CD4-positive, alpha-beta T cell treated with Interleukin-4 for 4 hours (primary cell): ENCODE measurements at places on chromosomes 1 and 21.

GRCh38 chr1:222750651-222751050 lies 13.6 kb downstream of the FAM177B start:
- DNase-seq, result no peak

GRCh38 chr1:211736351-211736915 lies 61.0 kb upstream of the NEK2 start:
- no peak for DNase-seq

- no peak for DNase-seq
Observed at GRCh38 chr1:64650411-64650810, 94.5 kb upstream of the RAVER2 start.

DNA sequence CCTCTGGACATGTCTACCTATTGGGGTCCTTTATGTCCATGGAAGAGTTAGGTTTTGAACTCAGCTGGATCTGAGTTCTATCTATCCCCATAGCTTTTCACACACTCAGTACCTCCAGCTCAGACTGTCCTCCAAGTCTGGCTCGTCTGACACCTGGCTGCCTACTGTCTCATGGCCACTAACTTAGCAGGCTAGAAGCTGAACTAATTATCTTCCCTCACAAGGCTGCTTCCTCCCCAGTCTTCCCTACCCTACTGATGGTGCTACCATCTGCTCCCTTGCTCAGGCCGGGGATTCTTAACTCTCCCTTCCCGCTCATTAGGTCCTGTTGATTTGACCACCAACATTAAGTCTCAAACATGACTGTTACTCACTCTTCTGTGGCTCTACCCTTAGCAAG lies 13.4 kb downstream of the VANGL2 start:
- no peak for DNase-seq

DNA sequence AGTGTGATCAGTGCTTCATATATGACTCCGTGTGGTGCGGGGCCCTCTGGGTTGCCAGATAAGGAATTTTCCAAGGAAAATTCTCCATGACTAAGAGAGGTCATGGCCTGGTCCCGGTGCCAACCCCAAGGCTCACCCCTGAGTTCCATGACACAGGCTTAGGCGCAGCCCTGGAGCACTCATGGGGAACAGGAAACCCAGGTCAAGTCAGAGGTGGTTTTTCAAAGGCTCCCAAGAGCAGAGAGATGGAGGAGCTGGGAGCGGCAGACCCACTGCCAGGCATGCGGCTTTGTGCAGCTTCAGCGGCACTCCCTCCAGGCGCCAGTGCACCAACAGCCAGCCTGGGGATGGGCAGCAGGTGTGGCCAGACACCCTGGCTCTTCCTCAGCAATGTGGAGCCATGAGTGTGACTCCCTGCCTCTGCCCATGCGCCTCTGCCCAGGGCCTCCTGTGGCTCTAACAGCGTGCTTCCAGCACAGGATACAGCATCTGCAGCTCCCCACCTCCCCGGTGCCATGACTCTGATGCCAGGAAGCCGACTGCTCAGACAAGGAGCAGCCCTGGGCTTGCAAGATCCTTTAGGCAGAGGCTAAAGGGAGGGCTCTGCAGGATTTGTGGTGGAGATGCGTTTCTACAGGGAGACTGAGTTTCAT lies 47.3 kb downstream of the GPR161 start:
- DNase-seq, result no peak

DNA sequence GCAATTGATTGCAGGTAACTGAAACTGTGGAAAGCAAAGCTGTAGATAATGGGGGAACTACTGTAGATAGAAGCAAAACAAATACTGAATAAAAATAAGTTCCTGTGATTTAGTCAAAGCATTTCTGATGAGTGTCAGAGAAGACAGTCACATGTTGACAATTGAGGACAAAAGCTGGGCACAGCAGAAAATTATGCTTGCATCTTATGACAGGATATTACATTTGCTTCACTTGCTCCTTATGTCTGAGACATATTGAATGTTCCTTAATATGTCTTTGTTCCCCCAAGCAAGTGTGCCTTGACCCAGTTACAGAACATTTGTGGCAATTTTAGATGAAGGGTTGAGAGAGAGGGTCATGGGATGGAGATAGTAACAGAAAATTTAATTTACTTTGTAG lies 526.0 kb upstream of the B3GALT2 start:
- DNase-seq, result no peak

DNA sequence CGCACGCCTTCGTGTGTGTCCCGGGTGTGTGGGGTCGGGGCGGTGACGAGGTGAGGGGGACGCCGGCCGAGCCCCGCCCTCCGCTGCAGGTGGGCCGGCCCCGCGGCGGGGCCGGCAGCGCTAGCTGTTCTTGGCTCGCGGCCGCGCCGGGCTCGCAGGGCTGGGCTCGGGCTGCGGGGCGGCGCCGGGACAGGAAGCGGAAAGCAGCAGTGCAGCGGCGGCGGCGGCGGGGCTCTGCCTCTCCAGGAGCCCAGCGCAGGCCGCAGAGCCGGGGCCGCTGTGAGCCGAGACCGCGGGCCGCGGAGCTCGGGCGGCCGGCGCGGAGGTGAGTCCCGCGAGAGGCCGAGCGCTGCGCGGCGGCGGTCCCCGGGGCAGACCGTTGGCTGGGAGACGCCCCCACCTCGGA lies at the start of gene VANGL1:
VANGL1 (plus strand) TSS at position 209 of the 406 bp plus-strand sequence. CDS start 9,444 bp downstream, outside the sequence.
- DNase-seq, result peak; percentile 14

GRCh38 chr1:102434421-102434820 lies 437.7 kb upstream of the OLFM3 start:
- DNase-seq, result no peak

DNA sequence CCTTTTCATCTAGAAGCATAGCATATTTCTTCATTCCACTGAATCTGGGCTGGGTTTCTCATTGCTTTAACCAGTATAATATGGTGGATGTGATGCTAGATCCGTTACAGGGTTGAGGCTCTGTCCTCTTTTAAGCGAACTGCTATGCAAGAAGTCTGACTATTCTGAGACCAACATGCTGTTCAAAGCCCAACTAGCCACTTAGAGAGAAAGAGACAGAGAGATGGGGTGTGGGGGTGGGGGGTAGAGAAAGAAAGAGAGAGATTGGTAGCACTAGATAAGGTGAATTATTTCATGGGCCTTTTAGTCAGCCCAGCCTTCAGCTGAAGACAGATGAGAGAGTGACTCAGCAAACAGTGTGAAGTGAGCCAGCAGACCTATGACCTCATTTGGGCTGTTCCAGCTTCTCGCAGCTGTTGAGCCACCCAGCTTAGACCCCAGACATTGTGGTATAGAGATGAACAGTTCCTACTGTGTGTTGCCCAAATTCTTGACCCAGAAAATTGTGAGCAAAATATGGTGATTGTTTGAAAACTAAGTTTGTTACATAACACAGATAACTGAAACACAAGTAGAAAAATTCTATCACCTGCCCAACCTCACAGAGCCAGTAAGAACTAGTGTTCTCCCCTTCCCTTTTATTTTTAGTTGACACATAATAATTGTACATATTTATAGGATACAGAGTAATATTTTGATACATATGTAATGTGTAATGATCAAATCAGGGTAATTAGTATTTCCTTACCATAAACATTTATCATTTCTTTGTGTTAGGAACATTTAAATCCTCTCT lies 40.7 kb upstream of the PRKACB start:
- peak; percentile 6 for DNase-seq

DNA sequence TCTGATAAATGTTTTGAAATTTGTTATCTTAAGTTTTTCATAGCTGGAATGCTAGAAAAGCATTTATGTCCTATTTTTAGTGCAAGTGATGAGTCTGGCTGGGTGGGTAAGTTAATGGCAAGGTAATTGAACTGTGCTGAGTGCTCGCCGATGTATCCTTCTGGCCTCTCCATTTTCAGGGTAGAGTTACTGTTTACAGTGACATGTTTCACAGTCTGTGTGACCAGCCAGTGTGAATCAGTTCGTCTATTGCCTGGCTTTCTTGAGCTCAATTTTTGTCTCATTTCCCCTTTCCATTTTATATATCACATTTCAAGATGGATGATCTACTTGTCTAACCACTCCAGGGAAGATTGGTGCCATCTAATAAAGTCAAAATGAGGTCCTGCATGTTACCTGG lies 44.1 kb downstream of the ITSN1 start:
- DNase-seq, result no peak

DNA sequence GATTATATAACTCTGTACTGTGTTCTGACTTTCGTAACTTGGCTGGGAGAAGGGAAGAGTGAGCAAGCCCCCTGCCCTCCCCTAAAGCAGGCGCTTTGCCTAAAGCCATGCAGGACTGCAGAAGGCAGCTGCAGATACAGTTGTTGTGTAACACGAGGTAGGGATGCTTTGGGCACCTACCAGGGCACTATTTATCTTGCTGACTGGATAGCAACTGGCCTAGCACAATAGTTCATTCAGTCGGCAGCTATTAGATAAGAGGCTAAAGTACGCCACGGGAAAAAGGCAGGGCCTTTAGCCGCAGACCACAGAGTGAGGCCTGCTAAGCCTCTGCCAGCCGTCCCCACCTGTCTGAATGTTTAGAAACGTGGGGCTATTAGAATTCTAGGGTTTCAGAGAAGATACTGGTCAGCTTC lies 80.9 kb downstream of the TTC3 start:
- DNase-seq, result no peak
